ENCODE measurements at places on chromosomes 11 and 22.

DNA sequence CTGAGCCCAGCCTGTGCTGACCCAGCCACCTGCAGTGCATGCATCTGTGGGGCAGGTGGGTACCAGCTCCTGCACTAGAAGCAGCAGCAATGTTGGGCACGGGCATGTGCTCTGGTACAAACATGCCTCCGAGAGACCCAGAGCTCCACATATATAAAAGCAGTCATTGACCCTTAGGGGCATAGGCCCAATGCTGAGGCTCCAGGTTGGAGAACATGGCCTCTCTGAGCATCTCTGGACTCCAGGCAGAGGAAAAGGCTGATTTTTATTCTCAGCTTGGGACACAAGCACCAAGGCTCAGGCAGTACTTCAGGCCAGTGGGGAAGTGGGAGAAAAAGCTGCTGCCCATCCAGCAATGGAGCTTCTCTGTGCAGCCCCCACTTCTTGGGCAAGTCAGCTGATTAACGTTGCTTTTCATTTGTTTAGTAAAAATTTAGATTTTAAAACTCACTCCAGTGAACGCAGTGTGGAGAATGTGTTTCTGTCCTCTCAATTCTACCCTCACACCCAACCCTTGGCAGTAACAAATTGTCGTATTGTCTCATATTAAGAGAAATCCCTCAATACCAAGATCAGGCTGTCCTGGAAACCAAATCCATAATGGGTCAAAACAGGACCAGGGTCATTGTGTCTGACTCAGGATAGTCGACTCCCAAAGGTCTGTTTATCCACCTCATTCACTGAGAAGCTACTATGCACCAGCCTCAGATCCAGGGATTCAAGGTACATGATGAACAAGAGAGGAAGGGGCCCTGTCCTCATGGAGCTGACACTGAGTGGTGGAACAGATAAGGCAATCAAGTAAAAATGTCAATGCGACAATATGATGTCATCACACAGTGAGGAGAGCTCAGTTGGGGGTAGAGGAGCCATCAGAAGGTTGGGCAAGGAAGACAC is 50.6 kb upstream of the TOP3B start:
- DNase-seq: no peak

- DNase-seq: no peak
These were observed 147.1 kb upstream of the ARHGAP20 start for GRCh38 chr11:110859240-110859840.

DNA sequence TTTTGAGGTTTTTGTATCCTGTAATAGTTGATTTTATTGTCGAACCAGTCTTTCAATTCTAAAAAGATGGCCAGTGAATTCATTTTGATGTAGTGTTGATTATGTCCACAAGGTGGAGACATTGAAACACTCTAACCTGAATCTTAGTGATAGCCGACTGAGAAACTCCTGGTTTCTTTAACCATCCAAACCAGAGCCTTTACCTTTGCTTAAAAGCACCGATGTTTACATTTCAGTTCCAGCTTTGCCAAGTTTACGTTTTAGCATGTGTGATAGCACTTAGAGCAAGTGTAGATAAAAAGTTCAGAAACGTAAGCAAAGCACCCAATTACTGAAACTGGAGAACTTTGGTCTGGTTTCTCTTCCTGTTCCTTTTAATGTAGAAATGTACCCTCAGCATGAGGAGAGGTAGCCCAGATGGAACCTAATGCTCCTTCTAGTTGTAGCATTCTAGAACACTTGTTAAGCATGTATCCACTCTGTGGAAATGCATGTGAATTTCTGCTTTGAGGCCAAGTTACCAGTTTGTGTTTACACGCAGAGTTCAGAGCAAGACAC is 208.6 kb downstream of the DBX1 start:
- DNase-seq: no peak

DNA sequence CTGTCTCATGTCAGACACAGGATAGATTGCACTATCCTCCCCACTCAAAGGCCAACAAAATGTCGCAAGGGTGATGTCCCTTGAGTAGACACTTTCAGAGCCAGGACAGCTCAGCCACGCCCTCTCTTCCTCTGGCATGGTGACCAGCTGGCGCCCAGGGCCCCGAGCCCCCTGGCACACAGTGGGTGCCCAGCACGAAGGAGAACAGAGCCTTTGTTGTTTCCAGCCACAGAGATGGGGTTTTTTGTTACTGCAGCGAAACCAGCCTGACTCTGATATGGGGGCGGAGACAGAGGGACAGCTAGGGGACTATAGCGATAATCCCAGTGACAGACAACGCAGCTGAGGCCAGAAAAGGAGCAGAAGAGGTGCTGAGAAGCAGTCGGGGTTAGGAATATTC is 23.3 kb upstream of the CCND1 start:
- DNase-seq: no peak

GRCh38 chr11:2085251-2086066 is 53.7 kb downstream of the IGF2 start:
- DNase-seq: no peak

GRCh38 chr11:46452918-46453517 is 61.4 kb upstream of the CHRM4 start:
- no peak for DNase-seq

DNA sequence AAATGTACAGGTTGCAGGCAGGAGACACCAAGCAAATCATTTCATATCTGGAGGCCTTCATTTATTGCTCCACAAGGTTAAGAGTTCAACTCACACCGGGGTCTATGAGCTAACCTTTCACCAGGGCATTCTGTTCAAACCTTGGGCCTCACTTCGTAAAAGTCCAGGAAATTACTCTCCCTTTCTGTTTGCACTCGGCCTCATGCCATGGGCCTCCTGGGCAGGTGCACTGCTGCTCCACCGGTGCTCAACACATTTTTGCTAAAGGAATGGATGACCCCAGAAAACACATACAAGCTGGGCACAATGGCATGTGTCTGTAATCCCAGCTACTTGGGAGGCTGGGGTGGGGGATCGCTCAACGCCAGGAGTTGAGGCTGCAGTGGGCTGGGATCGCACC is 16.6 kb upstream of the RRP7A start:
- no peak for DNase-seq

GRCh38 chr11:12598330-12599256 is 75.6 kb upstream of the TEAD1 start:
- DNase-seq: no peak

DNA sequence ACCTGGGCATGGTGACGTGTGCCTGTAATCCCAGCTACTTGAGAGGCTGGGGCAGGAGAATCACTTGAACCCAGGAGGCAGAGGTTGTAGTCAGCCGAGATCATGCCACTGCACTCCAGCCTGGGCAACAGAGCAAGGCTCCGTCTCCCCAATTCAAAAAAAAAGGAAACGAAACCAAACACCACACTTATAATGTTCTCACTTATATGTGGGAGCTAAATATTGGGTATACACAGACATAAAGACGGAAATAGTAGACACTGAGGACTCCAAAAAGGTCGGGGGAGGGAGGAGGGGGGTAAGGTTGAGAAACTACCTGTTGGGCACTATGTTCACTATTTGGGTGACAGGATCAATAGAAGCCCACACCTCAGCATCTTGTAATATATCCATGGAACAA is 94.3 kb downstream of the GAB2 start:
- DNase-seq: no peak

GRCh38 chr22:39627865-39628562 is 57.5 kb downstream of the CACNA1I start:
- no peak for DNase-seq

GRCh38 chr22:18078329-18079041 is 695 bp downstream of the PEX26 start:
- peak; percentile 36 for DNase-seq

DNA sequence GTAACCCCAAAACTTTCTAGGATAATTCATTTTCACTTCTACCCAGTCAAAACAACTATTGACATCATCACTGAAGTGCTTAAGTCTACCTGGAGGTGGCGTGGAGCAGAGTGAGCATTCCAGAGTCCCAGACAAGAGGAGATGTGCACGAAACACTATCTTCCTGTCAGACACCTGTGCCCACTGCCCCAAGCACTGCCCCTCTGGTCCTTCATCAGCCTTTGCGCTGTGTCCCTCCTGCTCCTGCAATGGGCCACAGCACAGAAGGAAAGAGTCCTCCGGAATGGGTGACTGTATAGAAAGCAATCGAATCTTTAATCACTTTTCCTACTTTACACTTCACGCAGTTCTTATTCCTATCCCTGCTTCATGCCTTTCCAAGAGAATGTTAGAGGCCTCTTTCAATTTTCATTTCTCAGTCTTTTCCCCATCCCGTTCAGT is 512 bp upstream of the GRIA4 start:
- no peak for DNase-seq

DNA sequence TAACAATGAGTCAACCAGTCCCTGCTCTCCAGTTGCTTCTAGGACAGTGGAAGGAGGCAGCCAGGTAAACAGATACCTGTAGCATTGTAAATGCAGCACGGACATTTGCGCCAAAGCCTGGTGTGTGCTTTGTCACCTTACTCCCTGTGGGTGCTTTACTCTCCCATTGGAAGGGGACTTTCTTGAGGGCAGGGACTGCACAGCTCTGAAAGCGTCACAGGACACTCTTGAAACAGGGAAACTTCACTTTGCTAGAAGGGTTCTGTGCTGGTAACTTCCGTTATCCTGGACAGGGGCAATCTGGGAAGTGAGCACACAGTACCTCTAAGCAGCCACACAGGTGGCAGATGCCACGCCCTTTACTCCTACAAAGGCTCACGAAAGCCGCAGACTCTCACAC is 99.8 kb downstream of the MYO18B start:
- DNase-seq: no peak

DNA sequence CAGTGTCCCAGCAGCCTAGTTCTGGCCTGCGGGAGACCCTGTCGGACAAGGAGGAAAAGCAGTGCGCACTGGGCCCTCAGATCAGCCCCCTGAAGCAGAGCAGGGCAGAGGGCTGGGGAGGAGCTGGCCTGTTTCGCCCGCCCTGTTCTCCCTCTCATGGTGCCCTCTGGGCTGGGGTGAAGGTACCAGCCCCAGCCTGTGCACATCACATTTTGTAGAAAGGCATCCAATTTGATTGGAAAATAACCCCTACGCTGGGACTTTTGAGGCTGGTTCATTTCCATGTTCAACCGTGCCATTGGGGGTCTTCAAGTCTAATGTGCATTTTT is 832 bp upstream of the NAP1L4 start:
- DNase-seq: no peak

- no peak for DNase-seq
These were observed 7.1 kb downstream of the CASP12 start for GRCh38 chr11:104891135-104891534.

GRCh38 chr11:102111787-102112508 is 1.7 kb downstream of the YAP1 start:
- DNase-seq: peak; percentile 0

DNA sequence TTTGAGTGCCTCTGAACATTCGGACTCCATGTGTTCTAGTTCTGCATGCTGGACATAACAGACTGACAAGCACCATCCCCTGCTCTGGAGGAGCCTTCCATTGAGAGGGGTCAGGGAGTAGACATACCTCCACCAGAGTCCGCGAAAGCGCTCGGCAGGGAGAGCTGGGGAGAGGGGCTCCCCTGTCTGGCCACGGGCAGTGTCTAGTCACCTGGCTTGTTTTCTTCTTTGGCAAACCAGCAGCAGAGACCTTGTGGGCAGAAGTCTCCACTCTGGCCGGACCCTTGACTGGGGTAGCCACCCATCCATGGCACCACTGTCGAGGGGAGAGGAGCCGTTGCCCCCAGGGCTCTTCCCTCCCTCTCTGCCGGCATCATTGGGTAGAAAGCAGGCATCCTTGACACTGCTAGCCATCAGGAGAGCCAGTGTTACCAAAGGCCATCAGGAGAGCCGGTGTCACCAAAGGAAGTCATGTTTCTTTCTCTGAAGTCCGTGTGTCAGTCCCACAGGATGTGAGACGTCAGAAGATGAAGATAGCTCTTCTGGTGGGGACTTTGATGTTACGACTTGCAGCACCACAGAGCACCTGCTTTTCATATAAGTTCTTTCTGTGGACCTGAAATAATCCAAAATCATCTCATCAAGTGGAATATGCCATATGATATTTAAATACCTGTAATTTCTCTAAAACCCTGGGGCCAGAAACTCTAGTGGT is 305.6 kb downstream of the TBC1D22A start:
- no peak for DNase-seq
